ENCODE measurements at places on chromosomes 6 and 20. TPM values are rescaled to one million over a fixed set of nuclear protein-coding genes. Genes with fewer than 3 reads are reported as not detected.

GRCh38 chr20:43837856-43838702, 76.6 kb upstream of the TOX2 start:
- H3K36me3 ChIP-seq, result no peaks in the 10 kb centered on the region
- H3K27me3 ChIP-seq, result no peaks in the 10 kb centered on the region
- DNase-seq, result peak; percentile 28
- no peak overlapping the region for H3K4me3 ChIP-seq

DNA sequence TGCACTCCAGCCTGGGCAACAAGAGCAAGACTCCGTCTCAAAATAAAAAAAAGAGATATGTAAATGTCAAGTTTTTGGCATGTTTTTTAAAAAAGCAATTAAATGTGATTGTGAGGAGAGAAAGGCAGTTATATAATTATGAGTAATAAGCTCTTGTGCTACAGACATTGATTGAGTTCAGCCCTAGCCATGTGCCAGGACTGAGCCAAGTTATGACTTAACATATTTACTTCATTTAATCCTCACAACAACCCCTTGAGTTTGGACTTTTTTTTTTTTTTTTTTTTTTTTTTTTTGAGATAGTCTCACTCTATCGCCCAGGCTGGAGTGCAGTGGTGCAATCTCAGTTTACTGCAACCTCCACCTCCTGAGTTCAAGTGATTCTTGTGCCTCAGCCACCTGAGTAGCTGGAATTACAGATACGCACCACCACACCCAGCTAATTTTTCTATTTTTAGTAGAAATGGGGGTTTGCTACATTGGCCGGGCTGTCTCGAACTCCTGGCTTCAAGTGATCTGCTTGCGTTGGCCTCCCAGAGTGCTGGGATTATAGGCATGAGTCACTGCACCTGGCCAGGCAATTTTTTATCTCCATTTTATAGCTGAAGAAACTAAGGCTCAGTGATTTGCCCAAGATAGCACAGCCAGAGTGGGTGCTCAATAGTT, 15.0 kb upstream of the CSE1L start:
- no peak overlapping the region for H3K27ac ChIP-seq
- no peaks in the 10 kb centered on the region for H3K4me1 ChIP-seq
- H3K36me3 ChIP-seq, result peaks cover 68% of the 10 kb centered on the region
- no peaks in the 10 kb centered on the region for H3K27me3 ChIP-seq
- no peak for DNase-seq

DNA sequence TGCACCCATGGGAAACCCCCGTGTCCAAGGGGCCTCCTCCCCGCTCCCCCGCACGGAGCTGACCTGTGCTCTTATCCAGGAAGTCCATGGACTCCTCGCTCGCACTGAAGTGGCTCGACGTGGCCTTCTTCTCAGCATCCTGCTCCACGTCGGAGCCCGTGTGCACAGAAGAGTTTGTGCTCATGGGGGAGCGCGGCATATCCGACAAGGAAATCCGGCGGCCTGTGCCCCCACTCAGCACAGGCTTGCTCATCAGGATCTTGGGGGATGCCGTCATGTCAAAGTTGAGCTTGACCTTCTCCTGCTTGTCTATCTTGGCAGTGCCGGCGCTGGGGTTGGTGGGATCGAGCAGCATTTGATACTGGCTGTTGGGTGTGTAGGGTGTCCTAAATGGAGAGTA, 80.2 kb downstream of the ZMYND8 start:
- H3K27ac ChIP-seq, result peak overlapping the region; percentile 84
- H3K4me1 ChIP-seq, result no peaks in the 10 kb centered on the region
- H3K27me3 ChIP-seq, result no peaks in the 10 kb centered on the region

DNA sequence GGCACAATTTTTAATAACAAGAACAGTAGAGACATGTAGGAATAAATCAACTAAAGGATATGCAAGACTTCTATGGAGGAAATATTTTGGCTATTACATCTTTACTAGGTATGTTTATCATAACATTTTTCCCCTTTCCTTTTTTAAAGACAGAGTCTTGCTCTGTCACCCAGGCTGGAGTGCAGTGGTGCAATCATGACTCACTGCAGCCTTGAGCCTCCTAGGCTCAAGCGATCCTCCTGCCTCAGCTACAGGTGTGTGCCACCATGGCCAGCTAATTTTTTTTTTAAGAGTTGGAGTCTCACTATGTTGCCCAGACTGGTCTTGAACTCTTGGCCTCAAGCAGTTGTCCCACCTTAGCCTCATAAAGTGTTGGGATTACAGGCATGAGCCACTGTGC, 37.0 kb downstream of the AKAP7 start:
- no peaks in the 10 kb centered on the region for H3K36me3 ChIP-seq
- H3K27me3 ChIP-seq, result no peaks in the 10 kb centered on the region
- no peak for DNase-seq
- no peak overlapping the region for H3K4me3 ChIP-seq

GRCh38 chr6:73129653-73130443, 95.4 kb downstream of the KHDC1L start:
- H3K4me3 ChIP-seq, result no peak overlapping the region
- H3K27ac ChIP-seq, result no peak overlapping the region
- H3K27me3 ChIP-seq, result no peaks in the 10 kb centered on the region
- no peaks in the 10 kb centered on the region for H3K4me1 ChIP-seq

DNA sequence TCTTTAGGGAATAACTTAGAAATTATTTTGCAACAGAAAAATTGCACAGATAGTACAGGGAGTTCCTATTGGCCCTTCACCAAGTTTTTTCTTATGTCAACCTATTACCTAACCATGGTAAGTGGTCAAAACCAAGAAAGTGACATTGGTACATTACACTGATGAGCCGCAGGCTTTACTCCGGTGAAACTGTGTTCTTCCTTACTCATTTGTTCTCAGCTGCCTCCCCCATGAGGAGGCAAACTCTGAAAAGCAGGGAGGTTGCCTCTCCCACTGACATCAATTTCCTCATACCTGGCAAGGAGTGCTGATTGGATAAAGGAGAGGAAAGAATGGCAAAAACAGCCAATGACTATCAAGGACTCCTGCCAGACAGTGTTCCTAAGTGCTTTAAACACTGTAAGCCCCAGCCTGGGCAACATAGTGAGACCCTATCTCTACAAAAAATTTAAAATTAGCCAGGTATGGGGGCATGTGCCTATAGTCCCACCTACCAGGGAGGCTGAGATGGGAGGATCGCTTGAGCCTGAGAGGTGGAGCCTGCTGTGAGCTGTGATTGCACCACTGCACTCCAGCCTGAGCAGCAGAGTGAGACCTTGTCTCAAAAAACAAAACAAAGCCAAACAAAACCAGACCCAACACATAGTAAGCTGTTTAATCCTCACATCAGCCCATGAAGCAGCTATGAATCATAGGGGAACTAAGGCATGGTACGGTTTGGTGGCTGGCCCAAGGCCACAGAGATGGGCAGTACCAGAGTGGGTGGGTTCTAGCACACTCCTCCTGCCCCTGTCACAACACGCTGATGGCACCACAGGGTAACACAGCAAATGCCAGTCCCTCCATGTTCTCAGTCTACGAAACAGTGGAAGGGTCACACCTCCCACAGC, 24.7 kb downstream of the C20orf203 start:
- H3K4me3 ChIP-seq, result no peak overlapping the region
- H3K4me1 ChIP-seq, result no peaks in the 10 kb centered on the region
- no peaks in the 10 kb centered on the region for H3K27me3 ChIP-seq
- no peak for DNase-seq
- H3K36me3 ChIP-seq, result no peaks in the 10 kb centered on the region

Gene FAM110A
- total RNA-seq, result 5.8 TPM

DNA sequence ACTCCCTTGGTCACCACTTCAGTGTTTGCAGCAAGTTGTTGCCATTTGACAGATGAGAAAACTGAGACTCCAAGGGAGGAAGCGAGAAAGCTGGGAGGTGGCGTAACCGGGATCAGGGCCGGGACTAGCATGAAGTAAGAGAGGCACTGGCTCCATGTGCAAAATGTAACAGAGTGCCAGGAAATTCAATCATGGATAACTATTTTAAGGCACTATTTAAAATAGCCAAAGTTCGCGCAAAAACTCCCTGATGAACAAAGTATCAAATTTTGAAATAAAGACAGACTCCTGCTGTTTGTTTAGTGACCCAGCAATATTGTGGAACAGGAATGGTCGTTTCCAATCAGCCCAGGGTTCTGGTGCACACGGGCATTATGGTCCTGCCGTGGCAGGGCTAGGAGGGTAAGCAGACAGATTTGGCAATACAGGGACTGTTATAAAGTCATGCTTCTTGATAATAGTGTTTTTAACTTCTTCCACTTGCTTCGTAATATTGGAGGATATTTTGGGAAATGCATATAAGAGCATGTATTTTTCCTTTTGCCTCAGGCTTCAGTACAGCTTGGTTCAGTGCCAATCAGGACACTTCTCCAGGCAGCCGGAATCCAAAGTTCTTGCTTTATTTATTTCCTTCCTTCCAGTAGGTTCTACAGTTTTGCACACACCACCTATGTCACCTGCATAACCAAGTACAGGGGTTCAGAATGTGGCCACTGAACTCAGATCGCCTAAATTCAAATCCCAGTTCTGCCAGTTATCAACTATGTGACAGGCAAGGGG, 141.6 kb downstream of the EYA2 start:
- peak; percentile 63 for DNase-seq
- no peaks in the 10 kb centered on the region for H3K36me3 ChIP-seq
- no peak overlapping the region for H3K27ac ChIP-seq
- no peak overlapping the region for H3K4me3 ChIP-seq

DNA sequence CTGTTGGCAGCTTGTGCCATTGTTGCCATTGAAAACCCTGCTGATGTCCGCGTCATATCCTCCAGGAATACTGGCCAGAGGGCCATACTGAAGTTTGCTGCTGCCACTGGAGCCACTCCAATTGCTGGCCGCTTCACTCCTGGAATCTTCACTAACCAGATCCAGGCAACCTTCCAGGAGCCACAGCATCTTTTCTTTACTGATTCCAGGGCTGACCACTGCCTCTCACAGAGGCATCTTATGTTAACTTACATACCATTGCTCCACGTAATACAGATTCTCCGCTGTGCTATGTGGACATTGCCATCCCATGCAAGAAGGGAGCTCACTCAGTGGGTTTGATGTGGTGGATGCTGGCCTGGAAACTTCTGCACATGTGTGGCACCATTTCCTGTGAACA, 221.8 kb upstream of the FAM83B start:
- no peak overlapping the region for H3K4me3 ChIP-seq
- DNase-seq, result no peak
- H3K27me3 ChIP-seq, result no peaks in the 10 kb centered on the region
- no peaks in the 10 kb centered on the region for H3K36me3 ChIP-seq

- no peaks in the 10 kb centered on the region for H3K4me1 ChIP-seq
- H3K4me3 ChIP-seq, result no peak overlapping the region
- H3K27me3 ChIP-seq, result no peaks in the 10 kb centered on the region
- no peaks in the 10 kb centered on the region for H3K36me3 ChIP-seq
- no peak overlapping the region for H3K27ac ChIP-seq
- peak; percentile 48 for DNase-seq
Observed at GRCh38 chr6:159103396-159104162, 58.8 kb upstream of the TAGAP start.

GRCh38 chr6:55777469-55777868, 97.9 kb downstream of the BMP5 start:
- H3K36me3 ChIP-seq, result no peaks in the 10 kb centered on the region
- no peaks in the 10 kb centered on the region for H3K27me3 ChIP-seq
- H3K27ac ChIP-seq, result no peak overlapping the region
- no peak for DNase-seq
- no peak overlapping the region for H3K4me3 ChIP-seq

DNA sequence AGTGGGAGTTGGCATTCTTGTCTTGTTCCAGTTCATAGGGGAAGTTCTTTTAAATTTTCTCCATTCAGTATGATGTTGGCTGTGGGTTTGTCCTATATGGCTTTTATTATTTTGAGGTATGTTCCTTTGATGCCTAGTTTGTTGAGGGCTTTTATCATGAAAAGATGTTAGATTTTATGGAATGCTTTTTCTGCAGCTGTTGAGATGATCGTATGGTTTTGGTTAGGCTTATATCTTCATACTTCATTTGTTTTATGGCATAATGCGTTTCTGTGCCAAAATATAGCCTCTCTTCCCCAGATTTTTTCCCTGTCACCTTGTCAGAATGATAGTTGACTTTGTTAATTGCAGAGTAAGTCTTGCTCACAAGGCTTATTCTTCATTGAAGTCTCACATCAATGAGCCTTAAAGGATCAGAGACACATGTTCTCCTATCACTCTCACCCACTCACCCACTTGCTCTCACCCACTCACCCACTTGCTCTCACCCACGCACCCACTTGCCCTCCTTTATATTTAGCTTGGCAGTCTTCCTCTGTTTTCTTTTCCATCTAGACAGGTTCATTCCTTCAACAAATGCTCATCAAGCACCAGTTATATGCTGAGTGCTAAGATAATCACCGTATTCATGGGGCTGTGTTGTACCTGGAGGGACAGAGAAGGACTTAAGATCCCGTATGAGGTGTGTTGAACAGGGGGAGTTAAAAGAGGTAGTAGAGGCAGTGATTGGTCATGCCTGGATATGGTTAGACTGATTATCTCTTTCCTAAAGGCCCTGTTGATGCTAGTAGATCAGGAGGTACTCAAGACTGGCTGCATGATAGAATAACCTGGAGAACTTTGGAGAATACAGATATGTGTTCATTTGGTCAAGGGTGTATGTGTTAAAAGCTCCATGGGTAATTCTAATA, 19.3 kb downstream of the UST start:
- H3K4me3 ChIP-seq, result no peak overlapping the region
- no peaks in the 10 kb centered on the region for H3K4me1 ChIP-seq
- H3K27ac ChIP-seq, result no peak overlapping the region
- no peak for DNase-seq

DNA sequence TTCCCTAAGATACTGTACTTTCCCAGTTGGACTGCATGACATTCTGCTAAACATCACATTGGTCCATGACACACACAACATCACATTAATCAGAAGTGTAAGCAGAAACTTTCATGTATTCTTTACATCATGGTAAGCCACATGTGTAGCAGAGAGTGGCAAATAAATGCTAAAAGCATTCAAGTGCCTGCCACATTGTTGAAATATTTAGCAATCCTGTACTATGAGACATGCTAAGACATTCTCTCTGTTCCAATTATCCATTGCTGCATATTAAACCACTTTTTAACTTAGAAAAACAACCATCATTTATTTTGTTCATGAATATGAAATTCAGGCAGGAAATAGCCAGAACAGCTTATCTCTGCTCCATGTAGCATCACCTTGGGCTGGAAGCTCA, 207.7 kb upstream of the GJE1 start:
- no peak for DNase-seq
- H3K4me1 ChIP-seq, result no peaks in the 10 kb centered on the region
- H3K27ac ChIP-seq, result no peak overlapping the region
- H3K4me3 ChIP-seq, result no peak overlapping the region
- no peaks in the 10 kb centered on the region for H3K27me3 ChIP-seq
- no peaks in the 10 kb centered on the region for H3K36me3 ChIP-seq

Gene GNAS-AS1
- total RNA-seq, result not detected

Gene SMOC2
- 31.7 TPM for total RNA-seq

Data from right atrium auricular region (tissue), 2 donors.